ENCODE measurements at places on chromosomes 7 and 10. TPM values are rescaled to one million over a fixed set of nuclear protein-coding genes. Genes with fewer than 3 reads are reported as not detected.

Gene MARCHF5
- 13.1 TPM for total RNA-seq

Gene SPDYE1
- not detected for total RNA-seq

Gene PLXDC2
- total RNA-seq: 2.1 TPM

Gene ASB15
- not detected for total RNA-seq

Gene ZFAND4
- total RNA-seq: 4.0 TPM

Gene CRCP
- total RNA-seq: 37.6 TPM

Gene ATP5MK
- total RNA-seq: 100 TPM

Gene NME8
- not detected for total RNA-seq

Gene NUTM2E
- total RNA-seq: not detected

Gene ZNF212
- total RNA-seq: 4.0 TPM

Gene ARMC10
- total RNA-seq: 35.1 TPM

Gene LLCFC1
- total RNA-seq: not detected

Gene SPDYE5
- total RNA-seq: 0.12 TPM

Gene HSPA14
- total RNA-seq: 7.6 TPM

Gene KCTD7
- total RNA-seq: 5.3 TPM

Gene CHAT
- not detected for total RNA-seq

Gene SGCE
- 94.5 TPM for total RNA-seq

Gene NUTM2B
- not detected for total RNA-seq

Gene RPS24
- total RNA-seq: 2,574 TPM

Gene ARMS2
- not detected for total RNA-seq

Gene DENND2A
- 0.75 TPM for total RNA-seq

Gene SEMA4G
- total RNA-seq: 0.53 TPM

Gene MYPN
- total RNA-seq: not detected

Gene GPR26
- not detected for total RNA-seq

Gene FGL2
- total RNA-seq: 9.8 TPM

Gene MARVELD1
- total RNA-seq: 15.4 TPM

Gene CYP3A4
- total RNA-seq: not detected

Gene AKR1C8
- total RNA-seq: not detected

Gene FAM24B
- 3.8 TPM for total RNA-seq

Gene SVIL
- 103 TPM for total RNA-seq

Gene GPR85
- total RNA-seq: 0.60 TPM

Gene CYP3A7
- total RNA-seq: not detected

Gene AVL9
- 23.9 TPM for total RNA-seq

Gene PGAM2
- 0.75 TPM for total RNA-seq

Gene ABCB4
- 0.12 TPM for total RNA-seq

Gene PDZD7
- 2.0 TPM for total RNA-seq

Gene TRPV6
- total RNA-seq: not detected

Gene KCNMA1
- 9.8 TPM for total RNA-seq

Gene PBLD
- total RNA-seq: 2.8 TPM

Gene LIPN
- not detected for total RNA-seq

Gene TAC1
- total RNA-seq: not detected

Gene TMEM236
- not detected for total RNA-seq

Gene LIPK
- total RNA-seq: not detected

Gene STRIP2
- total RNA-seq: 1.5 TPM

Gene TMEM72
- not detected for total RNA-seq

Gene SEMA3C
- 216 TPM for total RNA-seq

Gene EN2
- total RNA-seq: under 0.01 TPM

Gene SEPTIN14
- not detected for total RNA-seq

All from smooth muscle cell of the coronary artery (primary cell).